Thyroid gland (tissue), 4 donors: ENCODE measurements at places on chromosomes 3 and 15. TPM values are rescaled to one million over a fixed set of nuclear protein-coding genes. Genes with fewer than 3 reads are reported as not detected.

GRCh38 chr3:37540786-37541185, 320.9 kb upstream of the CTDSPL start:
- DNase-seq = peak; percentile 27
- peaks cover 75% of the 10 kb centered on the region for H3K4me1 ChIP-seq

GRCh38 chr3:184757022-184757651, 45.3 kb upstream of the MAGEF1 start:
- H3K36me3 ChIP-seq = no peaks in the 10 kb centered on the region
- no peak overlapping the region for H3K27ac ChIP-seq
- H3K27me3 ChIP-seq = no peaks in the 10 kb centered on the region
- no peaks in the 10 kb centered on the region for H3K4me1 ChIP-seq
- DNase-seq = peak; percentile 8
- no peak overlapping the region for H3K4me3 ChIP-seq

The PAQR5 gene
- 1.5 TPM for total RNA-seq

DNA sequence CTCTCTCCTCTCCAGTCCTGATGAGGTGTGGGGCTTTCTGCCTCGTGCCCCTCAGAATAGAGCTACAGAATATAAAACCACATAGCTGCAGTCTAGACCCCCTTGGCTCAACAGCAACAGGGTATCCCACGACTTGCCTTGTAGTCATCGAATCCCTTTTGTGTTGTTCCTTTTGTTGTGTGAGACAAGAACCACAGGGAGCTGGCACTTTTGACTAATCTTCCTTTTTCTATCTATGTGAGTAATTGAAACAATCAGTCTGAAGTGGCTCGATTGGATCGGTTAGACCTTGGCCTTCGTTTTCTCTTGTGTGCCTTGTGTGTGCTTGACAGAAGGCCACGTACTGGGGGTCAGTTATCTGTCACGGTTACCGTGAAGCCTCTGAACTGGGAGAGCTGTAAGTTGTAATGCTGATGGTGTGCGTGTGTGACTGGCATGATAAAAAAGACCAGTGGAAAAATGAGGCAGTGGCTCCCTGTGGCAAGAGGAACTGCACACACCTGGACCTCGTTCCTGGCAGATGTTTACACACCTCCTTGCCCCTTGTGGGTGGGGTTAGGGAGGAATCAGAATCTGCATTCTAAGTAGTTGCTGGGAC, 23.2 kb upstream of the IQCF6 start:
- no peaks in the 10 kb centered on the region for H3K4me1 ChIP-seq
- H3K4me3 ChIP-seq = no peak overlapping the region
- H3K36me3 ChIP-seq = no peaks in the 10 kb centered on the region
- H3K27ac ChIP-seq = no peak overlapping the region

DNA sequence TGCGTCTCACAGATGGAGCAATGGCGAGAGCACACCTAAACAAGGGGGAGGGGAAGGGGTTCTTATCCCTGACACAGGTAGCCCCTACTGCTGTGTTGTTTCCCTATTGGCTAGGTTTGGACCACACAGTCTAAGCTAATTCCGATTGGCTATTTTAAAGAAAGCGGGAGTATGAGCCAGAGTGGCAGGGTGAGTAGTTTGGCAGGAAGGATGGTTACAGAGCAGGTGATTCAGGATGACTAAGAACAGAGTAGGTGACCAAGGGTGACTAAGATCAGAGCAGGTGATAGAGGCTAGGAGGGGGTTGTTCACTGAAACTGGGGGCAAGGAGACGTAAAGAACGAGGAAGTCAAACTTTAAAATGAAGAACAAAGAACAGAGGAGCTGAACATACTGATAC, 511.8 kb downstream of the EDEM1 start:
- DNase-seq = no peak
- no peaks in the 10 kb centered on the region for H3K36me3 ChIP-seq
- no peaks in the 10 kb centered on the region for H3K27me3 ChIP-seq

- no peak overlapping the region for H3K27ac ChIP-seq
- no peak for DNase-seq
- no peaks in the 10 kb centered on the region for H3K36me3 ChIP-seq
- no peaks in the 10 kb centered on the region for H3K27me3 ChIP-seq
Observed at GRCh38 chr3:184907681-184908649, 96.0 kb downstream of the VPS8 start.

The SCAANT1 gene
- total RNA-seq = not detected

The DAZL gene
- not detected for total RNA-seq

DNA sequence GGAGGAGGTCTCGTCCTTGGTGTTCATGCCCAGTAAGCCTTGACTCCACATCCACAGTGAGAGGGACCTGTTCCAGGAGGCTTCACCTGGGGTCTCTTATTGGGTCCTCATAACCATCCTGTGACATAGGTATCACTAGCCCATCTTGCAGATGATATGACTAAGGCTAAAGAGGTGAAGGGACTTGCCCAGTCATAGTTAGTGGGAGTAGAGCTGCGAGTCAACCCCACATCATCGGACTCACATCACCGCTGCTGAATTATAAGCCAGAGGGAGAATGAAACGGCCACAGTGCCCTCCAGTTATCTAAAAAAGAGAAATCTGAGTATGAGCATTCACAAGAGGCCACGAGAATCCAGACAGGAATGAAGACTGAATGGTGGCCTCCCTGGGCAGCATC, 66.0 kb downstream of the MESD start:
- no peak overlapping the region for H3K4me3 ChIP-seq
- H3K27ac ChIP-seq = no peak overlapping the region
- no peaks in the 10 kb centered on the region for H3K4me1 ChIP-seq
- DNase-seq = no peak

GRCh38 chr15:24676431-24676830, 856 bp downstream of the NPAP1 start:
- H3K27ac ChIP-seq = no peak overlapping the region
- no peak overlapping the region for H3K4me3 ChIP-seq
- no peaks in the 10 kb centered on the region for H3K4me1 ChIP-seq
- no peaks in the 10 kb centered on the region for H3K27me3 ChIP-seq

The CA12 gene
- 4.7 TPM for total RNA-seq

DNA sequence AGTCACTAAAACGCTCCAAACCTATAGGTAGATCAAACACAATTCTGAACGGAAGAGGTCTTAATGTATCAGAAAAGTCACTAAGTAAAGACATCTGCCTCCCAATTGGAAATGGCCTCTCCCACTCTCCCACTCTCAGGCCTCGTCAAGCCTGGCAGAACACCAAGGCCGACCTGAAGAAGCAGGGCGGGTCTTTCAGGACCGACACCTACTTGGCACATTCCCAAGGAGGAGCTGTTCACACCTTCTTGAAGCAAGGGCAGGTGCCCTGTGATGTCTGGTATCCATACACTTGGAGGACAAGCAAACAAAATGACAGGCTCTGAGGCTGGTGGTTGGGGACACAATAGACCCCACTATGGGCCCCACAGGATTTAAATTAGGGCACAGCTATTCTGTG, 30.0 kb downstream of the XXYLT1 start:
- H3K27me3 ChIP-seq = no peaks in the 10 kb centered on the region
- peaks cover 9% of the 10 kb centered on the region for H3K4me1 ChIP-seq
- no peak overlapping the region for H3K27ac ChIP-seq

The ARPIN gene
- 25.5 TPM for total RNA-seq

The CYP1A2 gene
- 1.3 TPM for total RNA-seq

The GRM7 gene
- total RNA-seq = 0.11 TPM

- peak overlapping the region; percentile 71 for H3K27ac ChIP-seq
- DNase-seq = peak; percentile 88
- H3K4me3 ChIP-seq = no peak overlapping the region
- peaks cover 42% of the 10 kb centered on the region for H3K4me1 ChIP-seq
- no peaks in the 10 kb centered on the region for H3K27me3 ChIP-seq
Observed at GRCh38 chr15:67194171-67195114, 60.0 kb downstream of the AAGAB start.

DNA sequence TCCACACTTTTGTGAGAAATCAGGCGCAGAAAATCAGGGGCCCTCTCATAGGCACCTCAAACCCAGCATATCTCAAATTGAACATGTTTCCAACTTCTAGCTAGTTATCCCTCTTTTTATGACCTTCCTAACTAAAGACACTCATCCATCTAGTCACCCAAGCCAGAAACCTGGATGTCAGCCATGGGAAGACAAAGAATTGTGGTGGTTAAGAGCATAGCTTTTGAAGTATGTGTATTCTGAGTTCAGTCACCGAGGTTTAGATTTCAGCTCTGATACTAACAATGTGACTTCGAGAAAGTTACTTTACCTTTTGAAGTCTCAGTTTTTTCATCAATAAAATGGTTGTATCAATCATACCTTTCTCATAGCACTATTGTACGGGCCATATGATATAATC, 495.5 kb downstream of the NLGN1 start:
- no peak overlapping the region for H3K4me3 ChIP-seq
- H3K27me3 ChIP-seq = no peaks in the 10 kb centered on the region
- DNase-seq = no peak
- H3K36me3 ChIP-seq = no peaks in the 10 kb centered on the region
- H3K4me1 ChIP-seq = no peaks in the 10 kb centered on the region
- no peak overlapping the region for H3K27ac ChIP-seq

The GNAT1 gene
- total RNA-seq = not detected

- H3K4me3 ChIP-seq = peak overlapping the region; percentile 86
- H3K27me3 ChIP-seq = no peaks in the 10 kb centered on the region
- DNase-seq = peak; percentile 72
- peaks cover 39% of the 10 kb centered on the region for H3K4me1 ChIP-seq
- no peaks in the 10 kb centered on the region for H3K36me3 ChIP-seq
Observed at GRCh38 chr15:31326875-31327668, 437 bp downstream of the KLF13 start.

DNA sequence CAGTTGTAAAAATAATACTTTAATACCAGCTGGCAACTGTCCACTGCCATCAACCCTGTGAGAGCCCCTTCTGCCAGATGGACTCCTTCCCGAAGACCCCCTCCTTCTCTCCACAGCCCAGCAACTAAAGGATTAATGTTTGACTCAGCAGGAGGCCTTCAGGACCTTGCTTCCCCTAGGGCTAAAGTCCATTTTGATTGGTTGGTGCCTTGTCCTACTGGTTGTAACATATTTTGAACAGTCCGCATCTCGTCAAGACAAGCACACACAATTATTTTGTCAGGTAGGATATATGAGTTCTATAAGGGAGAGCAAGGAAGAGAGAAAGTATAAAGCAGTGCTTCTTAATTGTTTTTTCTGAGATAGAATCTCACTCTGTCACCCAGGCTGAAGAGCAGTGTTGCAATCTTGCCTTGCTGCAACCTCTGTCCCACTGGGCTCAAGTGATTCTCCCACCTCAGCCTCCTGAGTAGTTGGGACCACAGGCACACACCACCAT, 18.6 kb downstream of the ACOX2 start:
- no peak overlapping the region for H3K27ac ChIP-seq
- H3K36me3 ChIP-seq = peaks cover 28% of the 10 kb centered on the region
- H3K4me1 ChIP-seq = no peaks in the 10 kb centered on the region
- DNase-seq = no peak

DNA sequence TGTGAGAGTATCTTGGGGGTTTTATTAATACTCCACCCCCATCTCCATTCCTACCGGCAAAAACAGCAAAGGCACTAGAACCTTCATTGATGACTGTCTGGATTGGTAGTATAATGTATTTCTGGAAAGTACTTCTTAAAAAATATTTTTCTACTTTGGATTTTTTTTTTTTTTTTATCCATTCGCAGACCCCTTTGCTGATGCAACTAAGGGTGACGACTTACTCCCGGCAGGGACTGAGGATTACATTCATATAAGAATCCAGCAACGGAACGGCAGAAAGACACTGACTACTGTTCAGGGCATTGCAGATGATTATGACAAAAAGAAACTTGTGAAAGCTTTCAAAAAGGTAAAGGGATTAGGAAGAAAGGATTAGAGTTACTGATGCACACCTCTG, 1.2 kb downstream of the EIF1B start:
- DNase-seq = no peak
- H3K36me3 ChIP-seq = peaks cover 24% of the 10 kb centered on the region
- H3K27me3 ChIP-seq = no peaks in the 10 kb centered on the region
- H3K4me1 ChIP-seq = peaks cover 15% of the 10 kb centered on the region
- peak overlapping the region; percentile 91 for H3K4me3 ChIP-seq

- H3K36me3 ChIP-seq = no peaks in the 10 kb centered on the region
- no peaks in the 10 kb centered on the region for H3K4me1 ChIP-seq
- H3K4me3 ChIP-seq = no peak overlapping the region
- H3K27me3 ChIP-seq = no peaks in the 10 kb centered on the region
Observed at GRCh38 chr15:73069109-73069508, 16.8 kb downstream of the NEO1 start.

DNA sequence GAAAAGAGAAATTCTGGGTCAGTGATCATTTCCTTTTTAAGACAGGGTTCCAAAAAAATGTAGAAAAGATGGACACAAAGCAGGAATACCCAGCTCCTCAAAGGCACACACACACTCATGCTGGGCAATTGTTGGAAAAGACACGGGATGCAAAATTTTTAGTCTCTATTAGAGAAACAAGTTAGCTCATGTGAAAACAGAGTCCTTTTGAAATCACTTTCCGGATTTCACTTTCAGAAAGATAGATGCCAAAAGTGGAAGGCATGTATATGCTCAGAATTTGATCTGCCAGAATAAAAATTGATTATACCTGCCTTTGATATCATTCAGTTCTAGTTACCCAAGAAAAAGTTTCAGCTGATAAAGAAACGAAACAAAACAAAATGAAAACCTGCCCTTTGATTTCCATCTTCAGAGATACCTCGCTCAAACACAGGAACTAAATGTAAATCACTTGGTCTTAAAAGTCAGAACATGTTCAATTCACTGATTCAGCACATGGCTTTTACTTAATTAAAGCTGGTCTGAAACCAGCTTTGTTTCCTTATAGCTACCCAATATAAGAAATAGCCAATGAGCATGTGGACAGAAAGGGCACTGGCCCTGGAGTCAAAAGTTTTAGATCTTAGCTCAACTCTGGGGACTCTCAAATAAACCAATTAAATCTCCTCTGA, 52.8 kb downstream of the PLD1 start:
- no peak overlapping the region for H3K4me3 ChIP-seq
- no peaks in the 10 kb centered on the region for H3K36me3 ChIP-seq
- no peaks in the 10 kb centered on the region for H3K27me3 ChIP-seq
- H3K27ac ChIP-seq = no peak overlapping the region

The ROBO2 gene
- total RNA-seq = not detected

- H3K4me1 ChIP-seq = no peaks in the 10 kb centered on the region
- H3K4me3 ChIP-seq = no peak overlapping the region
- no peaks in the 10 kb centered on the region for H3K36me3 ChIP-seq
- no peak overlapping the region for H3K27ac ChIP-seq
Observed at GRCh38 chr3:182626484-182627467, 166.5 kb upstream of the ATP11B start.

DNA sequence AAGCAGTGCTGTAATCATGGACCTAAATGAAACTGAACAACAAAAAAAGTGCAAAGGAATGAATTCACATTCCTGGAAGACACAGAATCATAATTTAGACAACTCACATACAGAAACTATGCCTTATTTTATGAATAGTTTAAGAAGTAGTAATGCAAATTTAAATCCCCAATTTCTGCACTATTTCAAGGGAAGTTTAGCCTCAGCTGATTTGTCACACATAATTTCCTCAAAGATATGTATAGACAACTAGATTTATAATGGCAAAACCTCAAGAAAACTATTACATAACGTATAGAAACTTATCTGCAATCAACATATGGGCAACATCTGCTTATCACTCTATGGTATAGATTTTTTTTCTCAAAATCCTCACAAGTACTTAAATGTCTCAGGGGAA, 7.8 kb upstream of the PTX3 start:
- no peak for DNase-seq
- H3K4me1 ChIP-seq = no peaks in the 10 kb centered on the region
- no peaks in the 10 kb centered on the region for H3K27me3 ChIP-seq
- H3K36me3 ChIP-seq = no peaks in the 10 kb centered on the region
- H3K4me3 ChIP-seq = no peak overlapping the region

- no peak overlapping the region for H3K4me3 ChIP-seq
- no peak for DNase-seq
- no peaks in the 10 kb centered on the region for H3K36me3 ChIP-seq
- H3K27me3 ChIP-seq = no peaks in the 10 kb centered on the region
- H3K4me1 ChIP-seq = no peaks in the 10 kb centered on the region
Observed at GRCh38 chr3:32056559-32057290, 49.7 kb upstream of the GPD1L start.
